ENCODE measurements at places on chromosomes 2 and 18.

GRCh38 chr2:169778446-169778845 is 20.2 kb upstream of the SSB start:
- DNase-seq = no peak

GRCh38 chr2:212777020-212777491 is 238.5 kb upstream of the ERBB4 start:
- DNase-seq = peak; percentile 40

DNA sequence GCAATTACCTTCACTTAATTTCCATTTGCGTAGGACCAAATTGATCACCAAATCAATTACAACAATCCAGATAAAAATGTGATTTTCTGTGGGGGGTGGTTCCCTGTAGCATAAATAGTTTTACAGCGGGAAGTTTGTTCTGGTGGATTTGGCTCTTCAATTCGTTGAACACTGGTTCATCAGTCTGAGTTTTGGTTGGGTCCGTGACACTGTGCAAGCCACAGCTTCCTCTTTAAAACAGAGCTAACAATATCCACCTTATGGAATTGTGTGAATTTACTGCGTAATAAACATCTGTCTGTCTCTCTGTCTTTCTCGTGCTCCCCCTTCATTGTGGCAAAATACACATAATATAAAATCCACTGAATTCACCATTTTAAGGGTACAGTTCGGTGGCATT is 310.8 kb downstream of the TGIF1 start:
- DNase-seq = no peak

DNA sequence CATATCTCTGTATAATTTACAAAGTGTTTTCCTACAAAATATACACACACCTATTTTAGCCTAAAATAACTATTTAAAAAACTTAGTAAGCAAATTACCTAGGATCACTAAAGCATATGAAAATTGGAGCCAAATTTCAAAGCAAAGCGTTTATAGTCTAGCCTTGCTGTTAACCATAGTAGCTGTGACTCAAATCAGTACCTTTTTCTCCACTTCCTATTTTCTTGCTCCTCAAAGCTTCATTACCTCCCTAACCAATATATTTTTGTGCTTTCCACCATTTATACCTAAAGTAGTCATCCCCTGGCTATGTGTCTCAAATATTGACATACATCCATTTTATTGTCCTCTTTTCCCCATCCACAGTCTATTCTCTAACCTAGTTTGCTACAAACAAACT is 73.1 kb downstream of the ERBB4 start:
- no peak for DNase-seq

- DNase-seq = no peak
Observed at GRCh38 chr2:208020253-208020652, 5.1 kb downstream of the PLEKHM3 start.

- no peak for DNase-seq
Observed at GRCh38 chr2:152072011-152072410, 26.8 kb downstream of the CACNB4 start.

- DNase-seq = no peak
Observed at GRCh38 chr2:113105047-113105785, 22.2 kb upstream of the IL1RN start.

DNA sequence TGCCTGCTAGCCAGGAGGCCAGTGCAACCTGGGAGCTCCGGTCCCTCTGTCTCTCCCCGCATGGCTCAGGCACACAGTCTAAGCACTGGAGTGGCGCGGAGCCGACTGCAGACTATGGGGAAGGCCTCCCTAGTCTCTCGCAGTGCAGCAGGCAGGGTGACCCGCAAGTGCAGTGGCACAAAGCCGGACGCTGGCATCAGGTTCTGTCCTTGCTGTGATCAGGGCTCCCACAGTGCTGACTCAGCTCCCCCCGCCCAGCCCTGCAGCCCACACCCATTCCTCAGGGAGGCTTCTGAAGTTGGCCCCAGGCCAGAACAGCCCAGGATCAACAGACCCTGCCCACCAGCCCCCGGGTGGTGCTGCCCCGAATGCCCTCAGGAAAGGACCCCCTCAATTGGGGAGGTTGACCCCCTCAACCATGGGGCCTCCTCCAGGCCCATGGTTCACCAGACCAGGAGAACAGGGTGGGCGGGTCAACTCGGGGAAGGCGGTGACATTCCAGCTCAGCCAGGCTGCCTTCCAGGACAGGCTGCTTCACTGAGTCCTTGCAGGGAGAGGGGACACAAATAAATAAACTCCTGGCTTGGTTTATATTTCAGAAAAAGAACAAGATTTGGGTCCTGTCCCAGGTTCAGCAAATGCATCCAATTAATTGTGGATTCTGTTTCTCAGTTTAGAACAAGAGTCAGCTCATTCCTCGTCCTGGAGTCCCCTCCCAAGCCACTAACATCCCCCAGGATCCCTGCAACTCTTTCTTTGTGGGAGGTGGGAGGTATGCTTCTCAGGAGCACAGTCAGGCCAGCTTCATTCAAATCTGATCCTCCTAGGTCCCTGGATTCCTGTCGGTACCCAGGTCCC is 12.2 kb downstream of the BIN1 start:
- no peak for DNase-seq

DNA sequence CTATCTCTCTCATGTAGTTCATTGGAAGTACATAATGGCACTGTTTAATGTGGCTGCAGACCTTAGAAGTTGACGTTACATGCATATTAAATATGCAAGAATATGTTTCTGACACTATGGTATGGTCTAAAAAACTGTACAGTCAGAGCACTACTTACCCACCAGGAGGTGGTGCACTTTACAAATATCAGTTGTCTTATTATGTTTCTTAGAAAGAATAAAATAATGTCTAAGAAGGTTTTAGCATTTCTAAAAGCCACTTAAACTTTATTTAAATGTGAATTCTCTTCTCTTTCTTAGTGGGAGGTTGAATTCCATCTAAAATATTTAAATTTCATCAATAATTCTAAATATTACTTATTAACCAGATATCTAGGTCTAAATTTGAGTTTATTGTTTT is 4.3 kb downstream of the TMEFF2 start:
- DNase-seq = peak; percentile 58

DNA sequence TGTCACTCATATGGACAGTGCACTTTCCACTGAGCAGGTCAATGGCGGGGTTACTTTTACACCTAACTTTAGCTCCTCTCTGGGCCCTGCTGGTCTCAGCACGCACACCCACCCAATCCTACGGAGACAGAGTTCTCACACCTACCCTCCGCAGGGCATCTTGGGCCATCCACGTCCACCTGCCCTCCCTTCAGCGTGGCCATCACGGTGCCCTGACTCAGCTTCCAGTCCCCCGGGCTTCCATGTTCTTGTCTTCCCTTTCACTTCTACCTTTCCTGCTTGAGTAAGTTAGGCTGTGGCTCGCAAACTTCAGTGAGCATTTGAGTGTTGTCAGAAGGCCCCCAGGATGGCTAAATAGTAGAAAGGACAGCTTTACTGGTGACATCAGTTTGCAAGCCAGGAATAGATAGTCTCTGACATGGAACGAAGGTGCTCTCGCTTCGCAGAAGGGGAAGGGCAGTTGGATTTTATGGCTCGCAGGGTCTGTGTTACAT is 232.4 kb downstream of the SEPTIN10 start:
- no peak for DNase-seq

- DNase-seq = no peak
Observed at GRCh38 chr2:230220347-230220969, 674 bp upstream of the SP110 start.

GRCh38 chr2:150410809-150411208 is 76.7 kb downstream of the RND3 start:
- peak; percentile 99 for DNase-seq

DNA sequence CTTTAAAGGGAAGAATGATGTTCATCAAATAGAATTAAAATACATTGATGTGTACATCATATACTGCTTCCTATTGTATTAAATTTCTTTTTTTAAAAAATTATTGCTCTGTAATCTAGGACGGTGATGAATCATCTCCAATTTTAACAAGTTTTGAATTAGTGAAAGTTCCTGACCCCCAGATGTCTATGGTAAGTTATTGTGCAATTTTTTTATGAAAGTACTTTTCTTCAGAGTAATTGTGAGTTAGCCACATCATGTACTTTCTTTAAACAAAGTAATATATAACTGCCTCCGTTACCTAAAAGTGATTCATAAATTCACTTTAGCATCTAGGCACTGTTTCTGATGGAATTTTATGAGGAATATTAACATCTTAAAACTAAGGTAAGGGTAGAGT is 38.1 kb downstream of the PIK3C3 start:
- DNase-seq = no peak

GRCh38 chr2:6557737-6558136 is 308.0 kb downstream of the CMPK2 start:
- no peak for DNase-seq

DNA sequence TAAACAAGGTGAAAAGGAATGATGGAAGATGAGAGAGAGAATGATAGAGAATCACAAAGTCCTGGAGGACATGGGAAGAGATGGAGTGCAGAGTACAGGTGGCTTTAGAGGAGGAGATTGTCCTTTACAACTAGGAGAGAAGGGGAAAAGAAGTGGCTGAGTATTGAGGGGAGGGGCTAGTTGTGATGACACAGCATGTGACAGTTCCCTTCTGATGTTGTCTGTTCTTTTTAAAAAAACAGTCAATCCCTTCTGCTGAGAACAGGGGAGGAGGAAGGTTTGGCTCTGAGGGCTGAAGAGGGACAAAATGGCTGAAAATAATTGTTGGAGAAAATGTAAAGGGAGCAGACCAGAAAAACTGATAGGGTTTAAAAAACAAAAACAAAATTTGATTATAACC is 44.0 kb downstream of the STEAP3 start:
- DNase-seq = no peak

GRCh38 chr2:121890041-121890440 is 134.6 kb downstream of the TSN start:
- no peak for DNase-seq

DNA sequence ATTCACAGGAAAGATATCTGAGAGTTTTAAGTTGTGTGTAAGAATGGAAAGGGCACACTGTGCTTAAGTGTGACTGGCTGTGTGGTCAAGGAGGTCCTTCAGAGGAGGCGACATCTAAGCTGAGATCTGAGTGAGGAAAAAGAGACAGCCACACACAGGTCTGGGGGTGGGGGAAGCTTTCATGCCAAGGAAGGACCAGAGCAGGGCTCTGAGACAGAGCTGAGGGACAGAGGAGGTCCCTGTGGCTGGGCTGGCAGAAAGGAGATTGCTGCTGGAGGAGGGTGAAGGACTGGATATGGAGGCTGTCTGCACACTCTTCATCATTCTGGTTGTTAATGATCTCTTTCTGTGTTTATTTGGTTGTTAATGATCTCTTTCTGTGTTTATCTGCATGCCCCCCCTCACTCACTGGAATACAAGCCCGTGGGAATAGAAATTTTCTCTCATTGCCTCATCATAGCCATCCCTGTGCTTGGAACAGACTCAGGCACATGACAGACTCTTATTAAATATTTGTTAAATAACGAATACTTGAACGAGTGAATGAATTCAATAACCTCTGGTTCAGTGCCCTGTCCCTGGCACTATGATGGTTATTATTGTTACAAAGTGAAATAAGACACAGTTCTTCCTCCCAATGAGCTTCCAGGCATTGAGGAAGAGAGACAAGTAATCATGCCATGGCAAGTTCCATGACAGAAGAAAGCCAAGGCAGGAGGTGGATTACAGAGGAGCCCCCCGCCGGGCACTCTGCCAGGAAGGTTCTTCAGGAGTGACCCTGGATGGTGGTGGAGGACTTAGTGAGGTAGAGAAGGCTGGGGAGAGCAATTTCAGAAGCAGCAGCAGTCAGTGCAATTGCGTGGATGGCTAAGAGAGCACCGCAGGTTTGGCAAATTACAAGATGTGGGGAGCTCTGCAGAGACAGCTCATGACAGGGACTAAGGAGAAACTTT is 399.4 kb upstream of the HS6ST1 start:
- no peak for DNase-seq

- no peak for DNase-seq
Observed at GRCh38 chr2:50995610-50996009, 36.3 kb downstream of the NRXN1 start.

GRCh38 chr18:63705401-63705800 is 2.6 kb downstream of the SERPINB11 start:
- DNase-seq = no peak

DNA sequence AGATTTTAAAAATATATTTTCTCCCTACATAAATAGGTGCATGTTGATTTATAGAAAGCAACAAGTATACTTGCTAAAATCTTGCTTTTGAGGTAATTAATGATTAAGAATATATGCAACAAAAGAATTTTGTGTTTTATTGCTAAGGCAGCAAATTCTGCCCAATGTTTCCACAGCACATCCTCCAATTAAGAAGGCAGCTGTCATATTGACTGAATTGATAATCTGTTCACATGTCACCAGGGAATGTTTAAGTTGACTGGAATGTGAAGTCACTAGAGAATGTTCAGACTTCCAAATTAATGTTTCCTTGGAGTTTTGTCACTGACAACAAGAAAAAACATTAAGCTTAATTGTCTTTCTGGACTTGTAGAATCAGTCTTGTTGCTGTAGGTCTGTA is 1602.7 kb upstream of the SLC39A10 start:
- DNase-seq = no peak

GRCh38 chr2:1707771-1708418 is 36.4 kb downstream of the PXDN start:
- DNase-seq = no peak

GRCh38 chr2:43762286-43762685 is 11.6 kb upstream of the DYNC2LI1 start:
- peak; percentile 48 for DNase-seq

GRCh38 chr2:143321994-143322393 is 192.8 kb downstream of the ARHGAP15 start:
- DNase-seq = no peak

DNA sequence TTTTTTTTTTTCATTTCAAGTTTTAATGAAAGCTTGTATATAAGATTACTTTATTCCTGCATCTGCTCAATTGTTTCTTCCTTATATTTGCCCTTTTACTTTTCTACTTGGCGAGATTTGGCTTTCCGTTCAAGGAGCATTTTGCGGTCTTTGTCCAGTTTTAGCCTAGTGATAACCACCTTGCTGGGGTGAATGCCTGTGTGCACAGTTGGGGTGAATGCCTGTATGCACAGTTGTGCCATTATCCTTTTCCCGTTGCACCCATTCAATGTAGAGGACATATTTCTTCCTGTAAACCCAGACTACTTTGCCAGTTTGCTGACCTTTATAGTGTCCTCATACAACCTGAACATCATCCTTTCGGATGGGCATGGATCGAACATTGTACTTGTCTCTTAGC is 12.0 kb downstream of the ZNF236 start:
- no peak for DNase-seq

- no peak for DNase-seq
Observed at GRCh38 chr2:128797937-128798336, 479.3 kb upstream of the HS6ST1 start.
